ENCODE measurements at places on chromosomes 1 and 21.
A peak's percentile ranks its signal among the peaks of the same experiment; 100 is the strongest.

- peak; percentile 66 for DNase-seq
Measured at GRCh38 chr1:8348777-8349472, 31.0 kb downstream of the SLC45A1 start.

- no peak for DNase-seq
Measured at GRCh38 chr1:164796916-164797315, 237.9 kb downstream of the PBX1 start.

GRCh38 chr1:243325305-243325890 lies 69.6 kb downstream of the SDCCAG8 start:
- peak; percentile 72 for DNase-seq

GRCh38 chr1:86370601-86371022 lies 25.5 kb downstream of the ODF2L start:
- DNase-seq = no peak

- DNase-seq = no peak
Measured at GRCh38 chr1:225509376-225509707, 81.5 kb upstream of the LBR start.

Data from Ammon's horn (tissue), 1 donor.